NCI-H460 (cell line): ENCODE measurements at places on chromosomes 3 and 15. TPM values are rescaled to one million over a fixed set of nuclear protein-coding genes. Genes with fewer than 3 reads are reported as not detected.

The ITGB5 gene
- total RNA-seq = 124 and 127 TPM in 2 replicates

The LYZL4 gene
- total RNA-seq = not detected in 2 replicates

The TTLL13 gene
- total RNA-seq = 0.10 and 0.43 TPM in 2 replicates

The C3orf22 gene
- total RNA-seq = not detected in 2 replicates

DNA sequence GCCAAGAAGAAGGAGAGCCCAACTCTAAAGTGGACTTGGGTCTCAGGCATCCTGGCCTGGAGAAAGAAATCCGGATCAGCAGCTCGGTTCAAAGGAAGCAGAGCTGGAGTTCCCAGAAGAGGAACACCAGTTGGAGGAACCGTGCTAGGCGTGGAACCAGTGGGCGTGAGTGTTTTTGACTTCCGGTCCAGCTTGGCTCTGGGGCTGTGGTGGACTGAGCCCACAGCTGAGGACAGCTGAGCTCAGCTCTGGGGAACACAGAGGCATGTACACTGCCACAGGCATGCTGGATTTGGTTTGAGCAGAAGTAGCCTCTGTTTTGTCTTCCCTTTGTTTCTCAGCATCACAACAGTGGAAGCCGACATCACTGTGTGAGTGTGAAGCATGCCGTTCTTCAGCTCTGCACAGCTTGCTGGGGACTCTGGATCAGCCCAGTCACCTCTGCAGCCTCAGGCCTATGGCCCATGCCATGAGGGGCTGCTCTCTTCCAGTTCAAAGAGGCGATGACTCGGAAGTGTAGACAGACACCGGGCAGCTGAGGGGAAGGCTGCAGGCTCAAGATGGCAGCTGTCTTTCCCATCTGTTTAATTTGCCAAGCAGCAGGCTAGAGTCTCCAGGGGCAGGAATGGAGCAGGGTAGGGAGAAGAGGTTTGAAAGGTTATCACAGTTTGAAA is 185.8 kb upstream of the UBE3A start:
- DNase-seq = no peak

DNA sequence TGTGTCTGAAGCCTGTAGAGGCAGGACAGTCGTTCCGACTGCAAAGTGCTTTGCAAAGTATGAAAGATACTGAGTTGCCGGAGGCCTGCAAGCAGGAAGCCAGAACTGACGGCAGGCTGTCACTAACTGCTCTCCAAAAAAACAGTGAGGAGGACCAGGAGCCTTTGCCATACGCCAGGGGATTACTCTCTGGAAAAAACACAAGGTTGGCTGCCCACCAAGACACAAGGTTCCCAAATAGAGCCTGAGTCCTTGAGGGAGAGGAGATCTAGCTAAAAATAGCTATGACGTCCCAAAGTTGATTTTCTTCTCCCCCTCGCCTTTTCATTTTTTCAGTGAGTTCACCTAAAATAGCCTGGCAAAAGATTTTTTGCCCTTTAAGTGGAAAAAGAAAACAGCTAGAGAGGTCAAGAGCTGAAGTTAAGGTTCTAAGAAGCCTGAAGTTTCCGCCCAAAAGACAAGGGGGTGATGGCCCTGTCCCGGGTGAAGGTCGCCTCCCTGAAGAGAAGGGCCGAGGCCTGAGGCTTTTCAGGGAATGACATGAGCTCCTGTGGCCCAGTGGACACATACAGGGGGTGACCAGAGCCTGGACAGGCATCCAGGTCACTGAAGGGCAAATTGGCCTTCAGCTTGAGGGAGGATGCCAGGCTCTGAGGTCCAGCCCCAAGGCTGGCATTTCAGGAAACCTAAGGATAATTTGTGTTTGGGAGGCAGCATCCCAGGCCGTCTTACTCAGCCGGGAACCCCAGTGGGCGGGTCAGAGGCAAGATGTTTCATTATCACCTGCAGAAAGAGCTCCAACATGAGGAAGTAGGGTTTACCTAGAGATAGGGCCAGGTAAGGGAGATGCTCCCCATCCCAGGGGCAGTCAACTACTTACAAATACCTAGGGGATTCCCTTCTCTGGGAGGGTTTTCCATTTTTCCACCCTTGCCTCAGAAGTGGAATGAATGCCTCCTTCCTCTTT is 44.9 kb upstream of the DGKG start:
- DNase-seq = no peak
